CD4-positive, alpha-beta memory T cell (primary cell): ENCODE measurements at places on chromosomes 4 and X.
A peak's percentile ranks its signal among the peaks of the same experiment; 100 is the strongest.

GRCh38 chr4:171583790-171584189 is 229.4 kb upstream of the GALNTL6 start:
- no peak for DNase-seq

GRCh38 chr4:41796545-41797210 is 48.2 kb upstream of the PHOX2B start:
- no peak for DNase-seq

DNA sequence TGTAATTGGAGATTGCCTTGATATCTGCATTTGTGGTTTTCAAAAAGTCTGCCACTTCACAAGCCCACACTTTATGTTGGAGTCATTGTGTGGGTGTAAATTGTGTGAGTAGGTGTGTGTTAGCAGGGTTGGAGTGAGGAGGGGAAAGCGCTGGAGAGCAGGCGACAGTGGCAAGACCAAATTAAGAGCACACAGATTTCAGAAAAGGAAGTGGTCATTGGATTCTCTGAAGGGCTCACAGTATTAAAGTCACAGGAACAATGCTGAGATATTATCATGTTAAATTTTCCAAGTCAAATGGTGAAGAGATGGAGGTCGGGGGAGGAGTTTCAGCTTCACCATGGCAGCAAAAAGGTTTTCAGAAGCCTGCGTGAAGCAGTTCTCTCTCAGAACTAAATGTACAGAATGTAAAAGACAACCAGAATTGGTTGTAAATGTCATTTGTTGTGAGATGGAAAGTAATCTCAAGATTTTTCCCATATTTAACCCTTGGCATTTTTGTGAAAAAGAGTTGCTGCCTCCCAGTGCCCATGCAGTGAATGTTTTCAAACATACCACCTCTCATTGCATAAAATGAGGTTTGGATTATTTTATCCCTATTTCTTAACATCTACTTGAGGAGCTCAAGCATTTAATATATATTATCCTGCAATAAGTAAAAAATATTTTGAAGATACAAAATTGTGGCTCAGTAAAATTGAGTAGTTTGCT is 265.9 kb downstream of the ZNF674 start:
- DNase-seq: no peak

DNA sequence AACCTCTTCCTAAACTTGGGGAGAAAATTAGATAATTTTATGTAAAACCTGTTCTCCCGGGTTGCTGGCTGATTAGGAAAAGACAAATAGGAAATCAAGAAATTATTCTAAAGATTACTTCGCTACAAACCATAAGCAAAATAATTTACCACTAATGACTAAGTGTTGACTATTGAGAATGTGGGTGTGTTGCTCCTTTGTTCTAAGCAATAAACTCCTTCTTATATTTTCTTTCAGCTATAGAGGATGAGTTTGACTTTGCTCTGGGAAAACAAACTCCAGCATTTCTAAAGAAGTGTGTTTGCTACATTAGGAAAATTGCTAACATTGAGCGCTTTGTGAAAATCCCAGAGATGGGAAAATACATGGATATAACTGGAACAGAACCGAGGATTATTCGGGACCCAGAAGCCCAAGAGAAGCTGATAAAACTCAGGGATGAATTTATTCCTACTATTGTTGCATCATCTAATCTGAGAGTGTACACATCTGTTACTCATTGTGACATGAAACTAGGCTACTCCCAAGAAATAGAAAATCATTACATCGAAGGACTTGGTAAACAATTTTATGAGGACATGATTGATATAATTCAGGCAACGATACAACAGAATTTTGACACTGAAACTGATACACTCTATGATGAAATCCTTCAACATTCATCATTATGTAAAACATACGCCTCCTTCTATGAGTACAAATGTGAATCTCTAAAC is 194.2 kb downstream of the NWD2 start:
- no peak for DNase-seq

DNA sequence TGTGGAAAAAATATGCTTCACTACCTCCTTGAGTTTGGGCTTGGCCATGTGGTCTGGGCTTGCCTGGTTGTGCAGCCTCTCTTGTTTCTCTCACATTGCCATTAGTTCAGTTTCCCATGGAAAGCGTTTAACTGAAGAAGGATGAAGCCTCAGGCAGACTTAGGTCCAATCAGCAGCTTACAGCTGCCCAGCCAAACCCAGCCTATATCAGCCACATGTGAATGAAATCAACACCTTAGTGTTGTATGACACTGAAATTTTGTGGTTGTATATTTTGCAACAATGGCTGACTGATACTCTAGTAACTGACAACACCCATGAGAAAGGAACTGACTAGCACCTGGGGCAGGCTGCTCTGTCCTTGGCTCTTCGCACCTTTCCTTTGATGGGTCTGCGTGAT is 81.2 kb downstream of the KLF8 start:
- no peak for DNase-seq

- no peak for DNase-seq
Observed at GRCh38 chr4:168637872-168638756, 141.3 kb downstream of the PALLD start.

DNA sequence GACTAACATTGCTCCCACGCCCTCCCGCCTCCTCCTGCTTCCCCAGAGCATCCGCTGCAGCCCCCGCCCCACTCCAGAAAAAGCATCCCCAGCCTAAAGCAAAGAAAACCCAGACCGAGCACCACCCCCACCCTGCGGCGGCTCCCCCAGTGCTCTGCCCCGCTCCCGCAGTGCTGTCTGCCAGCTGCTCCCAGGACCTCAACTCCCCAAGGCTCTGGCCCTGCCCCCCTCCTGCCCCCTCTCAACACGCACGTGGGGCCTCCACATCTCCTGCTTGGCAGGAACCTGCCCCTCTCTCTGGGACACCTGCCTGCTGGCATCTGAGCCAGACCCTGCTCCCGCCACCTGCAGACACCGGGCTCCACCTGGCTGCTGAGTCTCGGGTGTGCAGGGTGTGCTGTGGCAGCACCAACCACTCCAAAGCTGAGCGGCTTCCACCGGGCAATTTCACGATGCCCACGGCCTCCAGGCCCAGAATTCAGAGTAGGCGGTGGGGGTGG is 79.4 kb downstream of the FAM53A start:
- DNase-seq: peak; percentile 79

DNA sequence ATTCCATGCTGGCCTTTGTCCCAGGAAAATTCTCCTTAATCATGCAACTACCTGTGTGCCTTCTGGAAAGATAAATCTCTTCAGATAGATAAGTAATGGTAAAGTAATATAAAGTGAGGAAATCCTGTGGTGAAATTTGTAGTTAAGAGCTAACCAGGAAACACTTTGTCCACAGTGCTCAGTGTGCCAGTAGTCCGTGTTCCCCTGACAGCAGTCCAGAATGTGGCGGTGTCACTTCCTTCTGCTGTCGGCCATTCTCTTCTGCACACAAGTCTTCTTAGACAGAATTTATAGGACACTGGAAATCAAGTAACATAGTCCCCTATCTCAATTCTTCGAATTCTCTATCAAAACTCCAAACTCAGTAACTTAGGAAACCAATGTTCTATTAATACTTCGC is 5.7 kb upstream of the CXXC4 start:
- DNase-seq: no peak

- DNase-seq: no peak
Observed at GRCh38 chrX:24796204-24796603, 102.5 kb downstream of the POLA1 start.

- DNase-seq: no peak
Observed at GRCh38 chr4:48585401-48585800, 95.3 kb downstream of the ZAR1 start.

- no peak for DNase-seq
Observed at GRCh38 chrX:96373047-96373355, 311.6 kb upstream of the DIAPH2 start.

DNA sequence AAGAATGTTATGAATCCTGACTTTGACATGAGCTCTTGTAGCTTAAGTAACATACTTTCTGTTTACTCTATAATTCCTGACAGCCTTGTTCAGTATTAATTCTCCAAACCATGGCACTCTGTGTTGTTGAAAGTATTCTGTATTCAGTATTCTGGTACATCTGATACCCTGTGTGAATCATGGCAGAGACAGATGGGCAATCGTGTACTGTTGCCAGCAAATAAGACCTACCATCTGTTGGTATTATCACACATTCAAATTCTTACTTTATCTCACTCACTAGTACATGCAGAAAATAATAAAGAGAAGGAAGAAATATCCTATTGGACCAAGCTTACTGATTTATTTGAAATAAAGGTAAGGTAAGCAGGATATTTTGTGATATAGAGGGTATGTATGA is 7.9 kb downstream of the MBTPS2 start:
- DNase-seq: no peak

- no peak for DNase-seq
Observed at GRCh38 chr4:126264839-126265238, 950.1 kb downstream of the FAT4 start.
